ENCODE measurements at places on chromosomes 12 and 14.

DNA sequence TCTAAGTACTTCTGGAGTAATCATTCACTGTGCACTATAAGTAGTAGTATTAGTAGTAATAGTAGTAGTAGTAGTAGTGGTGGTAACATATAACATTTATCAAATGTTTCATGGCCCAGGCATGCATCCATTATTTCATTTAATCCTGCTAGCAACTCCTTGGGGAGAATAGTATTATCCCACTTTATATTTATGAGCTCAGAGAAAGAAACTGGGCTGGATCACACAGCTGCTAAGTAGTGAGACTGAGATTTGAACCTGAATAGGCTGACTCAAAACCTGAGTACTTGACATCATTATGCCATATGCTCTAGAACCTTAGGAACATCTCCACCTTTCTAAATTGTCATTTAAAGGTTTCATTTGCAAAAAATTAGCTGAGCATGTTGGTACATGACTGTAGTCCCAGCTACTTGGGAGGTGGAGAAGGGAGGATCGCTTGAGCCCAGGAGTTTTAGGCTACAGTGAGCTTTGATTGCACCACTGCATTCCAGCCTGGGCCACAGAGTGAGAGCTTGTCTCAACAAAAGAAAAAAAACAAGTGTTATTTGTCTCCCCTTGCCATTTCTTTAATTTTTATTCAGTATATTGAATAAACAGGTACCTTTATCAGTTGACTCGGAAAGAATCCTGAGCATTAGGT lies 11.4 kb upstream of the NID2 start:
- no peak for DNase-seq

GRCh38 chr12:48156652-48157017 lies 680 bp downstream of the ASB8 start:
- DNase-seq, result no peak

DNA sequence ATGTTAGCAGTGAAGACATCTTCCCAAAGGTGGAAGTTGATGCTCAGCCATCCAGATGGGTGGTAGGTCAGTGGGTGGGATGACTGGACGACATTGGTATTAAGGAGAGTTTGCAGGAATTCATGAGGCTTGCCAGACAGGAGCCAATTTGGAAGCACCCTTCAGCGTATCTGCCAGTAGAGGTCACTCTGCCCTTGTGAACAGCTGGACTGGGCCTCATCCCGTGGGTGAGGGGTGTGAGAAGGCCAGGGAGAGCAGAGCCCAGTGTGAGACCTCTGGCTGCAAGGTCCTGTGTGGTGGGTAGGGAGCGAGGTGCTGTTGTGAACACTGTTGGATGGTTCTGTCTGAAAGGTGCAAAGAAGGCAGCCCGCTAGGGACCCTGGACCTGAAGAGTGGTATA lies 37.7 kb downstream of the SLC5A8 start:
- no peak for DNase-seq

DNA sequence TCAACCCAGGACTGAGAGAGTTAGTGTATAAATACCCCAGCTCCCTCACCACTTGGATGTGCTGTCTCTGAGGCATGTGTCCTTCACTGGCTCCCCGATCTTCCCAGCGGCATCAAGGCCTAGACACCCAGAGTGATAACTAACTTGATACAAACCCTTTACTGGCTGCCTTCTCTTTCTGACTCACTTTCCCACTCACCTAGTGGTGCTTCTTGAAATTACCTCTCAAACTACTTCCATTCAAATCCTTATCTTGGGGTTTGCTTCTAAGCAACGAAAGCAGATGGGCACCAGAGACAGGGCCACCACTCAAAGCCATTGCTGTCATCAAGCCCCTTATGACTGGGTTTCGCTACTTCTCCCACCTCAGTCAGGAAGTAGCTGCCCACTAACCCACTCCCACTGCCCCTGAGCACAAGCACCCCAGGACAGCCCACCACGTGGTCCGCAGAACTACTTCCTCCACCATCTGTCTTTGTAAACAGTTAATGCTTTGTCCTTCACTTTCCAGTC lies 17.2 kb downstream of the ZFP36L1 start:
- no peak for DNase-seq

- DNase-seq, result no peak
These were observed 5.3 kb downstream of the A2ML1 start for GRCh38 chr12:8827551-8828256.

Data from NCI-H774 (cell line).